ENCODE measurements at places on chromosomes 12 and 14. TPM values are rescaled to one million over a fixed set of nuclear protein-coding genes. Genes with fewer than 3 reads are reported as not detected.

VWF gene
- 1,224 TPM for total RNA-seq

RPGRIP1 gene
- total RNA-seq, result not detected

USP44 gene
- 0.85 TPM for total RNA-seq

JPH4 gene
- total RNA-seq, result not detected

ANKRD33 gene
- total RNA-seq, result 0.09 TPM

TPPP2 gene
- not detected for total RNA-seq

ERP27 gene
- total RNA-seq, result 0.09 TPM

STYK1 gene
- 19.5 TPM for total RNA-seq

LMNTD1 gene
- 0.45 TPM for total RNA-seq

SMIM41 gene
- not detected for total RNA-seq

KCNJ8 gene
- not detected for total RNA-seq

OR4E2 gene
- total RNA-seq, result not detected

MBD6 gene
- 9.5 TPM for total RNA-seq

PTGR2 gene
- total RNA-seq, result 4.2 TPM

GDF3 gene
- not detected for total RNA-seq

DIO3 gene
- total RNA-seq, result not detected

IFNG-AS1 gene
- total RNA-seq, result not detected

ARHGAP9 gene
- total RNA-seq, result not detected

KRT85 gene
- not detected for total RNA-seq

NTF3 gene
- not detected for total RNA-seq

GZMH gene
- total RNA-seq, result not detected

AMDHD1 gene
- not detected for total RNA-seq

AQP2 gene
- not detected for total RNA-seq

KRT72 gene
- total RNA-seq, result not detected

SLC38A4 gene
- total RNA-seq, result not detected

IKZF4 gene
- 0.38 TPM for total RNA-seq

SPTLC2 gene
- total RNA-seq, result 37.7 TPM

GPX2 gene
- total RNA-seq, result 0.09 TPM

PDE3A gene
- 14.8 TPM for total RNA-seq

KLRC1 gene
- total RNA-seq, result not detected

IL31 gene
- total RNA-seq, result not detected

SPX gene
- total RNA-seq, result 0.09 TPM

KCNMB4 gene
- 1.0 TPM for total RNA-seq

DAO gene
- not detected for total RNA-seq

ATL1 gene
- total RNA-seq, result 0.81 TPM

KLRK1 gene
- not detected for total RNA-seq

RIMBP2 gene
- total RNA-seq, result not detected
